Hematopoietic multipotent progenitor cell treated with erythropoietin and hydrocortisone succinate and interleukin-3 and kit ligand, for 15 days (in vitro differentiated cells): ENCODE measurements at places on chromosomes 1 and 21.

- no peak for DNase-seq
These were observed 17.7 kb upstream of the TBX15 start for GRCh38 chr1:119005724-119006405.

- DNase-seq, result no peak
These were observed 348.7 kb downstream of the PCP4 start for GRCh38 chr21:40215941-40216340.

GRCh38 chr1:44677201-44677766 is 2.8 kb downstream of the ARMH1 start:
- DNase-seq, result peak; percentile 21

DNA sequence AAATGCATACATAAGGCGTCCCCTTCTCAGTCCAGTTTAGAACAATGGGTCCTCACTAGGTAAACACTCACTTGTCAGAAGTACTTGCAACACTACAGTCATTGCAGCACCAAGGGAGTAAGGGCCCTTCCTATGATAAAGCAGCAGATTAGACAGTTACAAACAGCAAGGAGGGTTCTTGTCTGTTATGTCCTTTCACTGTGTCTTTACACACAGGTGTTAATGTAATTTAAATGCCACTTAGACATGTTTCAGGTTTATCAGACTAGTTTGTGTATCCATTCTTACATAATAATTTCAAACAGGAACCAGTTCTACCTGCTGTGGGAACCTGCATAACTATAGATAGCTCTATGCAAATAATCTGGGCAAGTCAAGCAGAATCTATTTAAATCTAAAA is 105.6 kb upstream of the USH2A start:
- DNase-seq, result no peak

DNA sequence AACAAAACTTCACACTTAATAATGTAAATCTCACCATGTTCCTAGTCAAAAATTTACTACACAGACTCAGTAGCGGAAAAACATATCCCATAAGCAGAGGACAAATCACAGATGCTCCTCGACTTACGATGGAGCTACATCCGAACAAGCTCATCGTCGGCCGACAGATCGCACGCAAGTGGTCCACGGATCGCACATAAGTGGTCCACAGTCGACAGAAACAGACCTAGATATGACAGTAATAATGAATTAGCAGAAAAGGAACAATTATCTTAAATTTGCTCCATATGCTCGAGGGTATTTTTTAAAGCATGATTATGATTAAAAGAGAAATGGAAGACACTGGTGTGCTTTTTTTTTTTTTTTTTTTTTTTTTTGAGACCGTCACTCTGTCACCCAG is 36.3 kb downstream of the WDR4 start:
- DNase-seq, result no peak

DNA sequence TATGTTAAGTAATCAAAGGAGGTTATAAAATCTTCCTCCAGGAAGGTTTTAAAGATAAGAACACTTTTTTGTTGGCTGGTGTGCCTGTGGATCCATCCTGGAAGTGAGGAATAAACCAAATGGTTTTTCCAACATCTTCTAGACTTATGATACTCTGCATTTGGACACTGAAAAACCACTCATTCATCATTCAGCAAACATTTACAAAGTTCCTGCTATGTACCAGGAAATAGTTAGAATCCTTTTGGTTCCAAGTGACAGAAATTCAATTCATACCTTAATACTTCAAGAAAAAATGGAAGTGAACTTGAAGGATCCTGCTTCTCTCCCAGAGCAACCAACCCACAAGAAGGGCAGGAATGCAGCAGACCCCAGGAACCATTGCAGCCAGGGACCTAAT is 39.6 kb upstream of the PIGC start:
- DNase-seq, result no peak

DNA sequence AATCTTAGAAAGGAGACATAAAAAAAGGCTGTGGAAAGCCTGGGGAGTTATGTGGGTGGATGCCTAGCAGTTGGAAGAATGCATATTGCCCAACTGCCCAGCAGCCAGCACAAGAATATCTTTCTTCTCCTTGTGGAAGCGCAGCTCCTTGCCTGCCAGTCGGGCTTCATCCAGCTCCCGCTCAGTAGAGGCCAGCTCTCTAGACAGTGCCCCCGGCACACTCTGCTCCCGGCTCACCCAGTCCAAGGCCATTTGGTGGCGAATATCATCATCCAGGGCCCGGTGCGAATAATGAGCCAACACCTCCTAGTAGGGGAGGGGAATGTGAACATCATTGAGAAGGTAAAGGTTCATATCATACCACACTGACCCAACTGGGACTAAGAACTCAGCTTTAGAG is 9.0 kb upstream of the RBM8A start:
- DNase-seq, result no peak

- peak; percentile 9 for DNase-seq
These were observed 137.8 kb downstream of the SLC44A5 start for GRCh38 chr1:75472971-75473603.

GRCh38 chr1:153312570-153313186 is at the start of gene PGLYRP3:
Gene PGLYRP3 (minus strand): TSS chr1:153312952. CDS start chr1:153310665, 2,287 bp downstream.
- no peak for DNase-seq

DNA sequence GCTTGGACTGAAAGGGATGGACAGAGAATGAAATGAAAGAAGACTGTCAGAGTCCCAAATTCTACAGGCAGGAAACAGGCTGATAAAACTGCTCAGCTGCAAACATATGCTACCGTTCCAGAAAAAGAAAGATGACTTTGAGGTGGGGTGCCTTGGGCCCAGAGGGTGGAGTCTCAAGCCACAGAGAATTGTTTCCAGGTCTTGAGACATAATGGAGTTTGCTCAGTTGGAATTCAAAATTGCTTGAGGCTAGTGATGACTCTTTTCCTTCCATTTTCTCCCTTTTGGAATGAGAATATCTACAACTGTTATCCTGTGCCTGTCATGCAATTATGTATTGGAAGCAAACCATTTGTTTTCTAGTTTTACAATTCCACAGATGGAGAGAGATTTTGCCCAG is 23.6 kb upstream of the PSEN2 start:
- DNase-seq, result no peak

GRCh38 chr1:37071829-37072228 is 37.5 kb upstream of the GRIK3 start:
- no peak for DNase-seq

DNA sequence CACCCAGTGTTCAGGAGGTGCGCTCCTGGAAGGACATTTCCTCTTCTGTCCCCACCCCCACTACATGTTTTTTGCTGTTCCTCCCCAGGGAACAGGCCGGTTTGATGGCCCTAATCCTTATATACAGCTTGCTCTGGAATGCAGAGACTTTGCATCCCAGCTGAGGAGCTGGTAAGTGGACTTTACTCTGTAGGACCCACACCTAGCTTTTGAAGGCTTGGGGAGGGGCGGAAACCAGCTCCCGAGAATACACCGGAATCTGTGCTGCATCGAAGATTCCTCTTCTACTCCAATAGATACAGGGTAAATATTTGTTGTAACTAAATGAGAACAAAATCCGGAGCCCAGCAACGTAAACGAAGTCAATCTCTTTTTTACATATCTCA is 1.2 kb upstream of the CGN start:
- DNase-seq, result no peak

GRCh38 chr1:117114877-117115276 is 6.7 kb downstream of the TRIM45 start:
- no peak for DNase-seq

DNA sequence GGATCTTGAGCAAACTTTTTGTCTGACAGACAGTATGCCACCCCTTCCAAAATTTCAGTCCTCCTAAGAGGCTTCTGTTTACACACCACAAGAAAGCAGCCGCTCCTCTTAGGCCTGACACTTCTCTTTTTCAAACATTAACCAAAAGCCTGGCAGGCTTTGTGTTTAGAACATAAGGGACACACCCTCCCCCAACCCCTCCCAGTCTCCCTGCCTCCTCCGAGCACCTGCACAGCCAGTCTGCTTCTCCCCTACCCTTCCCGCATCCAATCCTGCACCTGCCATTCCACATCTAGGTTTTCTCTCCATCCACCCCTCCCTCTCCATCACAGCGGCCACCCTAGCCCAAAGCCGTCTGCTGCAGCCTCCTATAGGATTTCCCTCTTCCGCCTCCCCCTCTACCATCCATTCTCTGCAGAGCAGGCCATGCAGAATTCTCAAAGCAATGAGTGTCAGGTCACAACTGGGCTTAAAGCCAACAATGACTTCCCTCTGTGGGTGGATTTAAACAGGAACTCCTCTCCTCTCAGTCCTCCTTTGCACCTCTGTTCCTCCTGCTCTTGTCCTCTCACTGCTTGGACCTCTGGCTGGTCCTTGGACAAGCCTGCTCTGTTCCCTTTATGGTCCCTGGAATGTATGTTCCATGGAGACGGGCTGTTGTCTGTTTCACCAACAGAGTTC is 478.2 kb downstream of the NPHP4 start:
- no peak for DNase-seq

- DNase-seq, result no peak
These were observed 4.1 kb upstream of the SMYD3 start for GRCh38 chr1:246511203-246511602.

- DNase-seq, result no peak
These were observed 76.6 kb upstream of the VAV3 start for GRCh38 chr1:108041360-108042142.

- DNase-seq, result no peak
These were observed 262.1 kb downstream of the AKT3 start for GRCh38 chr1:243587823-243588560.

- no peak for DNase-seq
These were observed 533.7 kb upstream of the DAB1 start for GRCh38 chr1:57957576-57957975.

- no peak for DNase-seq
These were observed 16.2 kb downstream of the PTGER3 start for GRCh38 chr1:71031426-71031825.

GRCh38 chr1:182170891-182171461 is 109.5 kb upstream of the ZNF648 start:
- DNase-seq, result no peak

DNA sequence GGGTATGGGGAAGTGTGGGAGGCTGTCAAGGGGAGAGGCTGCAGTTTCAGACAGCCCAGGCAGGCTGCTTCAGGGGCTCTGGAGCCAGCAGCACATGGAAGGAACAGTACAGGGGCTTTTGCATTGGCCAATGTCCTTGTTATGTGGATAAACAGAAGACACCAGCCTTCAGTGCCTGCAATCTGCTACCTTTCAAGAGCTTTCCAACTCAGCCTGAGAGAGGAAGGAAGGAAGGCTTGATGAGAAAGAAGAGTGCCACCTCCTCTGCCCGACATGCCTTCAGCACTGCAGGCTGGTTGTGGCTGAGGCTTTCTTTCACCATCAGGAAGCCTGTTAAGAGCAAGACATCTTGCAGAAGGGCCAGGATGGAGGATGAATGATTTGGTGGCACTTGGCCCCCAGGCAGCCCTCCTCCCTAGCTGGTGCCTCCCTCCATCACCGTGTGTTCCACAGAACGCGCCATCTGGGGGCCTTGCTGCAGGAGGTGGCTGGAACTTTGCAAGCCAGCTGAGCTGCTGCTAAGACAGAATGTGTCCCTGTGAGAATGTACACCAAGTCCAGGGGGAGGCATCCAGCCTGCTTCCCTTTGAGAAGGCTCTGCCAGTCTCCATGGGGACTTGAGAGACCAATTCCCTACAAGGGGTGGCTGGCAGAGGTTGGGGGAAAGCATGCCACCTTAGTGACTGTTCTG is 372.4 kb upstream of the PROX1 start:
- DNase-seq, result no peak

DNA sequence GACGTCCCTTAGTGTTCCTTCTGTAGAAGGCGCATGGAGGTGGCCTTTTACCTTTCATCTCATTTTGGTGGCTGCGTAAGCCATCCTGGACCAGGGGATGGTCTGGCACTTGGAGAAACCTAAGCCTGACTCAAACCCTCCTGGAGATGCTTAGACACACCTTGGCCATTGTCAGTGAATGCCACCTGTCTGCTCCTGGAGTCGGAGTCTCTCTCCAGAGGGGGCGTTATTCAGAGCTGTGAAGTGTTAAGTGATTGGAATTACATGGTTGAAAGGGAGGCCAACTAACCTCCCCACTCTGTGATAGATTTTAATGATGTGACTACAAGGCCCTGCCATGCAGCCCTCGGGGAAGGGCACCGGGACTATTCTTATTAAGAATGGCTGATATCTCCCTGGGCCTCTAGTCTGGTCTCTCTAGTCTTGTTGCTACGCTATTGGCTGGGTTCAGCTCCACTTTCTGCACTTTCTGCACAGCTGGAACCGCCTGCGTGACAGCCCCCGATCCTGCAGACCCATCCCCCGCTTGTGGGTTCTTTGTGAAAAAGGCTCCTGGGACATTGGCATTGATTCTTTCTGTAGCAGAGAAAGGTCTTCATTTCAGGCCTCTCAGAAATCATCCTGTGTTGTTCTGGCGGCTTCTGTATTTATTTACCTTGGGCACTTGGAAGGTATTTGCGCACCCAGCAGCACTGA is 4.2 kb downstream of the RASSF5 start:
- no peak for DNase-seq

DNA sequence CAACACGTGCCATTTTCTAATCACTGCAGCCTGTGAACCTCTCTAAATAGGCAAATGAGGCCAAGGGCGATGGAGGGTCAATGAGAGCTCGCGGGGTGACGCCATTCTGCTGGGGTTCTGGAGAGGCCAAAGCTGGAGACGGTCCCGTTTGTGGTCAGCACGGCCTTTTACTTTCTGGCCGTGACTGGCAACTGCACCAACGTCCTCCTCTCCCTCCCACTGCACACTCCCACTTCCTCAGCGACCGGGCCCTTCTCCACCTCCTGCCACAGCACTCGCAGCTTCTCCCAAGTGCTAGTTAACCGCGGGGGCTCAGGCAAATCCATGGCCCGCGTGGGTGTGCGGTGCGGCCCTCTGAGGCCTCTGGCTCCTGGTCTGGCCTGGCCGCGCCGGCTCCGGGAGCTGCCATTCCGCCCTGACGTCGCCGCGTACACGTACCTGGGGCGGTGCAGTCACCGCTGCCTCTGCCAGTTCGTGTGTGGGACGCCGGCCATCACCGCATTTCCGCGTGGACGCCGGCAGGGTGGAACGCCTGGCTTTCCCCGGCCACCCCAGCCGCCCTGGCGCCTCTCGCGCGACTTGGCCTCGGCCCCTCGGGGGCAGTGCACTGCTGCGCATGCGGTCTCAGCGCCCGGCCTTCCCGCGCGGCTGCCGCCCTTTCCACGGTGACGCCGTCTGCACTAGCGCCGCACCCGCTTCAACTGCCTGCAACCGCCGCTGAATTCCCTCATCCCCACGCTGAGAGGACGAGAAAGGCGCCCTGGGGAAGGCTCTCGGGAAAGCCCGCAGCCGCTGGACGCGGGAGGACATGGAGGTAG is 18.2 kb downstream of the OR2C3 start:
- DNase-seq, result no peak

DNA sequence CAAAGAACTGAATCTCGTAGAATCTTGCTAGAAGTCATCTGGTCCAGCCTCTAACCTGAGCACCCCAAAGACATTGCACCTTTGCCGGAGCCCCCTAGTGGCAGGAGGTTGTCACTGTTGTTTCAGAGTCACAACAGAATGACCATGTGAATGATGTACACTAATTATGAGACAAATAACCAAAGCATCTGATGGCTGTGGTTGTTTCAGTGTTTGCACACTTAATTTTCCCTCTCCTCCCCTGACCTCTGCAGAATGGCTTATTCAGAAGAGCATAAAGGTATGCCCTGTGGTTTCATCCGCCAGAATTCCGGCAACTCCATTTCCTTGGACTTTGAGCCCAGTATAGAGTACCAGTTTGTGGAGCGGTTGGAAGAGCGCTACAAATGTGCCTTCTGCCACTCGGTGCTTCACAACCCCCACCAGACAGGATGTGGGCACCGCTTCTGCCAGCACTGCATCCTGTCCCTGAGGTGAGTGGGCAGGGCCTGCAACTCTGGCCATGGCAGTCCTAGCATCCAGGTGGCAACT is 26.4 kb downstream of the TRAF5 start:
- peak; percentile 66 for DNase-seq
